ENCODE measurements at places on chromosomes 16 and 17. TPM values are rescaled to one million over a fixed set of nuclear protein-coding genes. Genes with fewer than 3 reads are reported as not detected.

- no peak for DNase-seq
Observed at GRCh38 chr16:79181419-79181818, 419.1 kb downstream of the MAF start.

Gene LLGL2
- 5.1 TPM for total RNA-seq

Gene BAIAP3
- 5.2 TPM for total RNA-seq

Gene LGALS9B
- total RNA-seq, result not detected

- peak; percentile 61 for DNase-seq
Observed at GRCh38 chr17:72122765-72123529, 2.1 kb downstream of the SOX9 start.

Gene LDAF1
- total RNA-seq, result 143 TPM

- DNase-seq, result no peak
Observed at GRCh38 chr17:34173241-34173640, 81.8 kb upstream of the CCL2 start.

DNA sequence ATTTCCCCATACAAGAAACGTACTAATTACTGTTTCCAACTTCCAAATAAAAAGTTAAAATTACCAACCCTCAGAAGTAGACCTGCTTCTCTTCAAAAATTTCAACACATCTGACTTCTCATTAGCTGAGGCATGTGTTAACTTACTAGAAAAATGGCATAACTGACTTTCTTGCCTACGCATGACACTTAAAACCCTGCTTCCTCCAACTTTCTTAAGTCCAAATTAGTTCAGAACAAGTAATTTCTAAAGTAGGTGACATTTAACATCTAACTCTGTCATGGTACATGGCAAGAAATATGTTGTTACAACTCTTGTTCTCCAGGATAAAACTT lies 6.7 kb downstream of the USP7 start:
- DNase-seq, result no peak

Measured in left ventricle myocardium superior (tissue), 1 donor.